ENCODE measurements at places on chromosomes 6 and 20.

DNA sequence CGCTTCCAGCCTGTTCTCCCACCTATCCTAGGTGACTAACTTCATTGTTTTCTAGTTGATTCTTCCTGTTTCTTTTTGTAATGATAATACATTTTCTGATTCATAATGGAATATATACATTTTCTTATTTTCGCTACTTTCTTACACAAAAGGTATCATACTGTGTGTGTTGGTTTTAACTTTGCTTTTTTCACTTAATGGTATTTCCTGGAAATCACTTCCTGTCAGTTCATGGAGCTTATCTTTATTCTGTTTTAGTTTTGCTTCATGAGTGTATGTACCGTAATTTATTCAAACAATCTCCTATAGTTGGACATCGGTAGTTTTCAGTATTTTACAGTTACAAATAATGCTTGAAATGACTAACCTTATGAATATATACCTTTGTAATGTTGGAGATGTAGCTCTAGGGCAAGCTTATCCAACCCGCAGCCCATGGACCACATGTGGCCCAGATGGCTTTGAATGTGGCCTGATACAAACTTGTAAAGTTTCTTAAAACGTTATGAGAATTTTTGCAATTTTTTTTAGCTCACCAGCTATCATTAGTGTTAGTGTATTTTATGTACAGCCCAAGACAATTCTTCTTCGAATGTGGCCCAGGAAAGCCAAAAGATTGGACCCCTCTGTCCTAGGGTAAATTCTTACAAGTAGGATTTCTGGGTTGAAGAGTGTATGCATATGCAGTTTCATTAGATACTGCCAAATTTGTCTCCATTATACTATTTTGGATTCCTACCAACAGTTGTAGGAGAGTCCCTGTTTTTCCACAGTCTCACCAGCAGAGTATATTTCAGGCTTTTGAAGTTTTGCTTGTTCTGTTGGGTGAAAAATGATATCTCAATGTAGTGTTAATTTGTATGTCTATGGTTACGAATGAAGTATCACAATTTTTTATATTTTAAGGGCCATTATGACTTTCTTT is 16.7 kb downstream of the TRMT11 start:
- DNase-seq: no peak

GRCh38 chr6:4637691-4638433 is 138.3 kb upstream of the CDYL start:
- no peak for DNase-seq

- no peak for DNase-seq
Measured at GRCh38 chr6:170004585-170005210, 253.3 kb downstream of the ERMARD start.

- DNase-seq: no peak
Measured at GRCh38 chr6:56593801-56594318, 48.8 kb downstream of the DST start.

DNA sequence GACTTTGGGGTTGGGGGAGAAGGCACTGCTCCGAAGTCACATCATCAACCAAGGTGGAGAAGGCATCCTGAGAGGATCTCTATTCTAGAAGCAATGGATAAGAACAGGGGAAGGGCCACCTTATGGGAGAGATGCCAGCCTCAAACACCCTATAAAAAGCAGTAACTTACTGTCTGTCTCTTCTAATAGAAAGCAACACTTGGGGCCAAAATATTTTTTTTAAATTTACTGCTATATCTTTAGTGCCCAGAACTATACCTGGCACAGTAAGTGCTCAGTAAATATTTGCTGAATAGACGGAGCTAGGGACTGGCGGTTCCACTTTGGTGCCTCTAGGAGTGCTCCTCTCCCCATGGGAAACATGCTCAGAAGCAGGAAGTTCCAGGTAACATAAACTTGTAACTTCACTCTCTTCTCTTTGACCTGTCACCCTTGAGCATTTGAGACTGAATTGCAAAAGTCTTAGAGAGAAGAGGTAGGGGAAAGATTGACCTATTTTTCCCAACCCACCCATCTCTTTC is 807 bp upstream of the OTOR start:
- DNase-seq: no peak

DNA sequence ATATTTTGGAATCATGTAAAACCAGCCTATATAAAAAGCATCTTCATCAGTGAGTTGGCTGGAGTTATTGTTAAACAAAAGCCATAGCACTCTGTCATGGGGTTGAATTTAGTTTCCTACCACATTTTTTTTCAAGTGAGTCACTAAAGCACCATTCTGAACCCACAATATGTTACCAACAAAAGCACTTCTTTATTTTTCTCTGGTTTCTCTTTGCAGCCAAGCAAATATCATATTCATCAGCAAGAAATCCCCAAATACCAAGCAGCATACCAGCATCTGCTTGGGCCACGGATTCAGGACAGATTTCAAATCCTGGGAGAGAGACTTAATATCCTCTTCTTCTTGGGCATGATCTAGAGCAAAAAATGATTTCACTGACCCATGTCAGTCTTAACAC is 441.4 kb downstream of the BCKDHB start:
- DNase-seq: no peak

GRCh38 chr20:54668271-54669039 is 193.1 kb downstream of the DOK5 start:
- no peak for DNase-seq
